ENCODE measurements at places on chromosomes 6 and 20. TPM values are rescaled to one million over a fixed set of nuclear protein-coding genes. Genes with fewer than 3 reads are reported as not detected.

DNA sequence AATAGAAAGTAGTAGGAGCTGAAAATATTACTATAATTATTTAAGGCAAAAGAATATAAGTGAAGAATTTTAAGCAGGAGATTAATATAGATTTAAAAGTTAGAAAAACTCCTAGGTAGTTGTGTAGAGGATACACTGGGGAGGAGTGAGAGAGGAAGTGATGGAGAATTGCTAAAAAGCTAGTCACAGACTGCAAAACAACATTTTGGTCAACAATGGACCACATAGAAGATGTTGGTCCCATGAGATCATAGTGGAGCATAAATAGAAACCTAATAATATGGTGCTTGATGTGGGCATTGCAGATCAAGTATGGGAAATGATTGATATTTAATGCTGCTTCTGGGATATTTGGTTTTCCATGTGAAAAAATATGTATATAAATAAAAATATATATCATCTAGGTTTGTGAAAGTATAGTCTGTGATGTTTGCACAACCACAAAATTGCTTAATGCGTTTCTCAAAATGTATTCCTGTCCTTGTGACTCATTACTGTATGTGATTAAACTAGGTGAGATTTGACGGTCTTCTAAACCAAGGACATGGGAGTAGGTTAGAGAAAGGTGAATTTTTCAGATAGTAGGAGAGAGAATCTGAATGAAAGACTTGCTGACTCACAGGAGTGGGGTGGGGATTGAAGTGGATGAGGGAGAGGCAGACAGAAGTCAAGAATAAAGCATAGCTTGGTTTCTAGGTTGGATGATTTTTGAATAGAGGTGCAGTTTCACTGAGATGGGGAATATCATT lies 174.0 kb downstream of the BCKDHB start:
- DNase-seq: no peak

The CCN2 gene
- 105 TPM for total RNA-seq

GRCh38 chr20:1212023-1212422 lies 8.8 kb downstream of the C20orf202 start:
- DNase-seq: no peak

DNA sequence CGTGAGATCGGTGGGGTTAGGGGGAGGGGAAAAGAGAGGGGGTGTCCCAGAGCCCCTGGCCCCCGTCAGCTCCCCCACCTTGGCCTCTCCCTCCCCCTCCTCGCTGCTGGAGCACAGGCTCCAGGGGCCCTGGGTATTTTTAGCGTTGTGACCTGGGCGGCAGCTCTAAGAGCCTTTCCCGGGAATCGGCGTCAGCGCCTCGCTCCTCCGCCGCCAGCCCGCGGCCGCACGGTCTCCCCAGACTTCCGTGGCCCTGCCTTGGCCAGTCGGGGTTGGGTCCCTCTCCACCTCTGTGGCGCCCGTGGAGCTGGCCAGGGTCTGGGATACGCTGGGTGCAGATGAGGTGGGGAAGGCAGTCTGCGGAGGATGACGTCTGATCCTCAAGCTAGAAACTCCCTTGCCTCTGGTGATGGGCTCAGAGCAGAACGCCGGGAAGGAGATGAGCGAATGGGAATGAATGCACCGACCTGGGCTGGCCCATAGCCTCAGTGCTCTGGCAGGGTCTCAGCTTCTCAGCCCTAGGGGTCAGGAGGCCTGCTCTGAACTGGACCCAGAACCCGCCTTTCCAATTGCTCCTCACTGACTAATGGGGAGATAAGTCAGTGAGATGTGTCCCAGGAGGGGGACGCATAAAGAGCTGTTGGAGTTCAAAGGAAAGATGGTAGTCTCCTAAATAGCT lies 883 bp upstream of the DBNDD2 start:
- DNase-seq: no peak

The ANGPT4 gene
- total RNA-seq: 0.06 TPM

The OLIG3 gene
- 0.60 TPM for total RNA-seq

GRCh38 chr20:11651138-11651537 lies 266.6 kb upstream of the BTBD3 start:
- no peak for DNase-seq
